Fibroblast of skin of left biceps (primary cell): ENCODE measurements at places on chromosomes 13 and 19.

- DNase-seq: no peak
Measured at GRCh38 chr19:5934069-5934401, 20.0 kb downstream of the CAPS start.

GRCh38 chr13:89695343-89696257 is 1651.9 kb upstream of the MIR17HG start:
- no peak for DNase-seq

DNA sequence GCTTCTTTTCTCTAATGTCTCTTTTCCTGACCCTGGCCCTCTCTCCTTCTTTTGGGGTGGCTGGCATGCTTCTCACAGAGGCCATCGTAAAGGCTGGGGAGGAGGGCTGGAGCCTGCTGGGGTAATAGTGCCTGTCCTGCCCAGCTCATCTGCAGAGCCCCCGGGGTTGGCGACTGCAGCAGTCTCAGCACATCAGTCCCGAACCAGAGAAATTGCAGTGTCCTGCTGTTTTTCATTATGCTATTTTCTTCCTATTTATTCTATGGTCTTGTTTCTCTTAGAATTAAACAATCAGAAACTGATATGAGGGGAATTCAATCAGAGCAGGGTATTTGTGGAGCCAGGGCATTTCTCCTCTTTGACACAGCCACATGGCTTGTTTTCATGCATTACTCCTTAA is 166.4 kb downstream of the SHISA2 start:
- DNase-seq: no peak

- no peak for DNase-seq
Measured at GRCh38 chr19:35307931-35308330, 16.0 kb downstream of the MAG start.
